ENCODE measurements at places on chromosomes 5 and 9. TPM values are rescaled to one million over a fixed set of nuclear protein-coding genes. Genes with fewer than 3 reads are reported as not detected.

CCNO gene
- 1.8 TPM for total RNA-seq

GRCh38 chr5:89301321-89302025, 418.5 kb upstream of the MEF2C start:
- DNase-seq: no peak

ADRB2 gene
- total RNA-seq: 2.6 TPM

DNA sequence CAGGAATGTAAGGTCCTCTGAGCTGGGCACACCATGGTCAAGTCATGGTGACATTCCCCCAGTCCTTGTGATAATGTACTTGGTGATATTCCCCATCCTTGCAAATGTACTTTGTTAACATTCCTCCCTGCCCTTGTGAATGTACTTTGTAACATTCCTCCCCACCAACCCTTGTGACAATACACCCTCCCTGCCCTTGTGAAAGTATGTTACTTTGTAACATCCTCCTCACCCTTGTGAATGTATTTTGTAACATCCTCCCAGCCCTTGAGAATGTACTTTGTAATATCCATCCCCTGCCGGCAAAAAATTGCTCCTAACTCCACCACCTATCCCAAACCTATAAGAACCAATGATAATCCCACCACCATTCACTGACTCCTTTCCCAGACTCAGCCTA, 53.3 kb downstream of the RAPGEF6 start:
- DNase-seq: no peak

UBE2B gene
- total RNA-seq: 32.8 TPM

DNA sequence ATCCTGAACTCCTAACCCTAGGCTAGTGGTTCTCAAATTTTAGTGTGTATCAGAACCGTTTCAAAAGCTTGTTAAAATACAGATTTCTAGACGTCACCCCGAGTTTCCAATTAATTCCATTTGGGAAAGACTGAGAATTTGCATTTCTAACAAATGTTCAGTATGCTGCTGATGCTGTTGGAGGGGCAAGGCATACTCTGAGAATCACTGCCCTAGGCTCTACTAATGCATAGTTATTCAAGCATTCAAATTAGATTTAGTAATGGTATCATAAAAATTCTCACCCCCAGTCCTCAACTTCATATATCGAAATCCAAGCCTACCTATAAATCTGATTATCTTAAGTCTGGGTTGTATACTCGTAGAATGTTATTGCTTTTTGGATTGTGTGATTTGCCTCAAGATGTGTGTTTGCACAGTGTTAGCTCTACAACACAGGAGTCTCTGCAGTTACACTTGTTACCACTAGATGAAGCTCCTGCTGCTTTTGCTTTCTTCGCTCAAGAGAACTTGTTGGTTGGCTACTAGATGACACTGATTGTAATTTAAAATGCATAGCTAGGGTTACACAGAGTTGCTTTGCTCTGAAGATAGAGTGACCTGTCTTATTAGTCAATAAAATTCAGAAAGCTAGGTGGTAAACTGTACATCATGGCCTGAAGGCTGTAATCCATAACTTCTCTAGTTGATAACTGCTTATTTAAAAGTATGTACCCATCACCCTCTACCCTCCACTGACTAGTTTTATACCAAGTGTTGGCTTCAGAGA, 7.5 kb upstream of the ERAP2 start:
- DNase-seq: no peak

DNA sequence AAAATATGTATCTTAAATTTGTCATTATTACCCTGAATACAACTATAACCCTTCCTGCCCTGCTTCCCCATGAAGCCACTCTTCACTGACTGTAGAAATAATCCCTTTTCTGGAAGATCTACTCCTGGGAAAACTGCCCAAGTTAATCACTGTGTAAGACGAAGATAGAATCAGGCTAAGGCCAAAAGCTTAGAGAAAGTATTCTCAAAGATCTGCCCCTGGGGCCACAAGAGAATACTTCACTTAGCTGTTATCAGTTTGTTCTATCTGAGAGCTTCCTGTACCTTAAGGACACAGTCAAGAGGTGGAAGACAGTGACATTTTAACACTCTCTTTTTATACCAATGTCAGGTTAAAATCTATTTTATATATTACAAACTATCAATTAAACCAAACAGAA, 33.8 kb downstream of the RNF145 start:
- no peak for DNase-seq

GFI1B gene
- not detected for total RNA-seq

- DNase-seq: no peak
Observed at GRCh38 chr5:168156170-168156569, 135.3 kb upstream of the WWC1 start.

- no peak for DNase-seq
Observed at GRCh38 chr5:151107738-151108520, 27.1 kb upstream of the TNIP1 start.

DNA sequence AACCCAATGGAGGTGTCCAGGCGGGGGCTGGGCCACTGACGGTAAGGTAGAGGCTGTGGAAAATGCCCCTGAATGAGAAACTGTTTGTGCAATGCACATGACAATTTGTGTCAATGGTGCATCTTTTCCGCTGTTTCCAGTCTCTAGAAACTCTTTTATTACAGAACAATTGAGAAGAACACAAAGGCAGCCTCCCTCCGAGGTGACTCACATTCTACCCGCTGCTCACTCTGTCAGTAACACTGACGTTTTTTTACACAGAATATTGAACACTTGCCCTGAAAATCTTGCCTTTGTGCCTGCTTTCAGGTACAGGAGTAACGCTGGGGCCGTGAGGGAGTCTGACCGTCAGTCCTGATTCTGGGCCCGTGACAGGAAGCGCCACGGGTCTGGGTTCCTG, 11.7 kb upstream of the TENT4A start:
- DNase-seq: no peak

GRCh38 chr5:176817369-176817840, 7.0 kb downstream of the UNC5A start:
- no peak for DNase-seq

OGN gene
- not detected for total RNA-seq

DNA sequence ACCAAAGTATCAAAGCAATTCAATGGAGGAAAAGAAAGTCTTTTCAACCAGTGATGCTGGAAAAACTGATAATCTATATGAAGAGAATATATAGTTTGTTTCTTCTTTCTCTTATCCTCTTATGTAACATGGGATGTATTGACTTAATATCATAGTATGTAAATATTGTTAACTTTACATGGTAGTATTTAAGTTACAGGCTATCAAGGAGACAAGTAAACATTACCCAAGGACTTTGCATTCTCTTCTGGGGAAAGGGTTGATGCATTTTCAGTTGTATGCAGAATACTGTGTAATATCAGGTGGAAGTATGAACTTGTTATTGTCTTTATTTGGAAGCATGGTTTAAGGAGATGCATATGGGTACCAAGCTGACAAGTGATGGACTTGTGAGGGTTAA, 9.1 kb upstream of the ARHGEF37 start:
- DNase-seq: no peak

ZNF300 gene
- total RNA-seq: 6.3 TPM

DNA sequence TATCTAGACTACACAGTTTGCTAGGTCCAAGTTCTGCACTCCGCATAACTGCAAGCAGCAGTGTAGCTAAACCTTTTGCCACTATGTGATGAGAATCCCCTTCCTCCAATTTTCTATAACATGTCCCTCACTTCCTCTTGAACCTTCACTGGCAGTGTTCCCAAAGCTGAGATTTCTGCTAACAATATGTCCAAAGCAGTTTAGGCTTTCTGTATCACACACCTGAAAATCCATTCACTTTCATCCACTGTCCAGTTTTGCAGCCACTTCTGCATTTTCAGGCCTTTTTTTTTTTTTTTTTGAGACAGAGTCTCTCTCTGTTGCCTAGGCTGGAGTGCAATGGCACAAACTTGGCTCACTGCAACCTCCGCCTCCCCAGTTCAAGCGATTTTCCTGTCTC, 111.1 kb downstream of the GADD45G start:
- no peak for DNase-seq

SMU1 gene
- 17.9 TPM for total RNA-seq
